Amygdala (tissue), 56 donors: ENCODE measurements at places on chromosomes 13 and 19.

DNA sequence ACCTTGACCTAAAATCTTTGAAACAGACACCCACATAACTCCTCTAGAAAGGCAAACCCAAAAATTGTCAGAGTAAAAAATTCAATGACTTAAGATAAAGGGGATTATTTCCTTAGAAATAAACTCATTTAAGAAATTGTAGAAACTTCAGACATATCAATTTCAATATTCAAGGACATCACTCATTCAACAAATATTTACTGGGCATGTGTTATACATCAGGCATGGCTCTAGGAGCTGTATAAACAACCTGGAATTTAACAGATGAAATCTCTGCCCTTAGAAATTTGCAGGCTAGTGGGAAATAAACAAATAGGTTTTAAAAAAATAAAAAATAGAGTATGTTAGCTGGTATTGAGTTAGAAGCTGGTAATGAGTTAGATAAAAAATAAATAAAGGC, 84.0 kb upstream of the LSM14A start:
- DNase-seq = no peak

- no peak for DNase-seq
Measured at GRCh38 chr13:27919934-27920676, at the start of gene PDX1. PDX1 (plus strand) TSS chr13:27920000; CDS start chr13:27920139, 139 bp downstream.

DNA sequence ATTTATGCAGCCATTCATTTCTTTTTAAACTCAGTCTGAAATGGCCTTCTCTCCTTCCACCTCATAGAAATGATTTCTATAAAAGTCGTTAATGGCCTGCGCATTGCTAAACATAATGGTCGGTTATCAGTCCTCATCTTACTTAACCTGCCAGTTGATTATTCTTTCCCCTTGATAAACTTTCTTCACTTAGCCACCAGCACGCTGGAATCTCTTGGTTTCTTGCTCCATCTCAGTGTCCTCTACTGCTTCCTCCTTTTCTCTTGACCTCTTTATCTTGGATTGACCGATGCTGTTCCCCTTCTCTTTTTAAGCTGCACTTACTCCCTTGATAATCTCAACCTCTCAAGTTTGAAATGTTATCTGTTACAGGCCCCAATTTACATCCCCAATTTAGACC, 12.2 kb upstream of the CLC start:
- no peak for DNase-seq

GRCh38 chr13:60689571-60689970, 292.6 kb downstream of the TDRD3 start:
- no peak for DNase-seq

DNA sequence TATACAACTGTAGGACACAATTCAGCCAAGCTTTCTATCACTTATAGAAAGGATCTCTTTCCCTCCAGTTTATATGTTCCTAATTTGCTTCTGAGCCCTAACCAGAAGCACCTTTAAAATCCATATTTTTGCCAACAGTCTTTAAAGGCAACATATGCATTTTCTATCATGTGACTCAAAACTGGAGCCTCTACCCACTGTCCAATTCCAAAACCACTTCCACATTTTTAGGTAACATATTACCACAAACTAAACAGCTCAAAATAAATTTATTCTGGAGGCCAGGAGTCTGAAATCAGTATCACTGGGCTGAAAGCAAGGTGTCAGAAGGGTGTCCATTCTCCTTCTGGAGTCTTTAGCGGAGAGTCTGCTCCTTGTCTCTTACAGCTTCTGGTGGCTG, 15.9 kb upstream of the EFNB2 start:
- no peak for DNase-seq

- DNase-seq = no peak
Measured at GRCh38 chr13:31951215-31951678, 80.3 kb upstream of the FRY start.

DNA sequence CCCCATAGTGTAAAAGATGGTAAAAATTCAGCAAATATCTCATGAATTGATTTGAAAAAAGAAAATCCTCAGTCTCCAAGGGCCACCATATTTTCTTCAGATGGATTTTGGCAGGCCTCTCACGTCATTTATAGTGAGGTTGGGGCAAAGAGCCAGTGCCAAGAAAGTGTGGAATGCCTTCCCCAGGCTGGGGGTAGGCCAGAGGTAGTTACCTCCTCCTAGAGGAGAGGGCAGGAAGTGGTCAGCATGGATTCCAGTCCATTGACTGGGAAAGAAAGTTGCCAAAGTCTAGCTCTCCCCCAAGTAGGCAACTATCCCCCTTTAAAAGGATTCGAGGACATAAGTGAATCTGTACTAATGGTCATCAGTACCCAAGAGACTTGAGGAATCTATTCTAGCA, 68.4 kb upstream of the KCTD4 start:
- no peak for DNase-seq

DNA sequence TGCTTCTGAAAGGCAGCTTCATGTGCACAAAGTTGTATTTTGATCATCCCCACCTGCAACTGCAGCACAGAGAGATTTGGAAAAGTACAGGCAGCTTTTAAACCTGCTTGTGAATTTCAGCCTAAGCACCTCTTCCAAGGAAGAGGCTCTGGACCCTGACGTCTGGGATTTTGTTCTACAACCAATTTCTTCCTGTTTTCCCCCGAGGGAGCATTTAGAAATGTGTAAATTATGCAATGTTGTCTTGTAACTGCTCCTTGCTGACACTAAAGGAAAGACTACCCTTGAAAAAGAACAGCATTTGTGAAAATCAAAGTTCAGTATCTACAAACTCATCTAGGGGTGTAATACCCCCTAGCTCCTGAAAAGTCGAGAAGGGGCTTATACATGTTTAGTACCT, 15.4 kb downstream of the MED26 start:
- DNase-seq = no peak

GRCh38 chr13:43963726-43964125, 84.0 kb downstream of the LACC1 start:
- no peak for DNase-seq
